ENCODE measurements at places on chromosomes 16 and 17. TPM values are rescaled to one million over a fixed set of nuclear protein-coding genes. Genes with fewer than 3 reads are reported as not detected.

MIS12 gene
- 10.3 TPM for total RNA-seq

CTRB1 gene
- total RNA-seq, result 4.9 TPM

KRT40 gene
- not detected for total RNA-seq

FOXF1 gene
- 4.1 TPM for total RNA-seq

SDF2 gene
- total RNA-seq, result 52.3 TPM
